Ascending aorta (tissue), 2 donors: ENCODE measurements at places on chromosomes 4 and X.

DNA sequence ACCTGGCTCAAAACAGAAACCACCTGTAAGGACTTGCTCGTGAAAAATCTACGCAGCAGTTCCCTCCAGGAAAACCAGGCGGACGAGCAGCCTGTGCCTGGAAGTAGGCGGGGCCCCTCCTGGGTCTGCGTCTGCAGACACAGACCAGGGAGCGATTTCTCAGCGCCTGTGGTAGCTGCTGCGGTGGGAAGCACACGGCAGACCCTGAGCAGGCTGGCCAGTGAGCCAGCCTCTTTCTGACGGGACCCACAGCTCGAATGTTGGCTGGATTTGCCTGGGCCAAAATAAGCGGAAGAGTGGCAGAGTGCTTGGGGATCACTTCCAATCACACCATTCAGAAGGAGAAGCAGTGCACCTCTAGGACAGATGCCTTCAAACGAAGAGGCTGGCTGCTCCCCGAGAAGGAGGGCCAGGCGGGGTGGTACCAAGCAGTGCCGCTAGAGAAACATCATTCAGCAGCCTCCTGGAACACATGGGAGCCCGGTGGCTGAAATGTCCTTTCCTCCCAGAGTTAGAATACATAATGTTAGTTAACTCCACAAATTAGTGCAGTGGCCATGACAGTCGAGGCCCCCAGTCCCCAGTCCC, 85.9 kb downstream of the GATB start:
- no peak for DNase-seq

- no peak for DNase-seq
These were observed 66.0 kb upstream of the MSANTD1 start for GRCh38 chr4:3183008-3183407.

- no peak for DNase-seq
These were observed 52.2 kb downstream of the FRYL start for GRCh38 chr4:48727666-48728459.

DNA sequence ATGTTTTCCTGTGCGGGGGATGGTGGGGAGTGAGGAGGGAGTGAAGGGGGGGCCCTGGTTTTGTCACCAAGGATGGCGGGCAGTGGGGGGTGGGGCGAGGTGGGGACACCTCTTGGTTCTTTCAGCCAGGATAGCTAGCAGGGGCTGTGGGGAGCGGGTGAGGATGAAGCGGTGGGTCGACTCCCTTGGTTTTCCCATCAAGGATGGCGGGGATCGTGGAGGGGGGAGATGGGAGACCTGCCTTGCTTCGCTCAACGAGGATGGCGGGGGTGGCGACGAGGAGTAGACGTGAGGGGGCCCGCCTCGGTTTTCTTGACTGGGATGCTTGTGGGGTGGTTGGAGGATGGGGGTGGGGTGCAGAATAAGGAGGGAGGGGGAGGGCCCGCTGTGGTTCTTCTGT, 643 bp downstream of the FHL1 start:
- no peak for DNase-seq

DNA sequence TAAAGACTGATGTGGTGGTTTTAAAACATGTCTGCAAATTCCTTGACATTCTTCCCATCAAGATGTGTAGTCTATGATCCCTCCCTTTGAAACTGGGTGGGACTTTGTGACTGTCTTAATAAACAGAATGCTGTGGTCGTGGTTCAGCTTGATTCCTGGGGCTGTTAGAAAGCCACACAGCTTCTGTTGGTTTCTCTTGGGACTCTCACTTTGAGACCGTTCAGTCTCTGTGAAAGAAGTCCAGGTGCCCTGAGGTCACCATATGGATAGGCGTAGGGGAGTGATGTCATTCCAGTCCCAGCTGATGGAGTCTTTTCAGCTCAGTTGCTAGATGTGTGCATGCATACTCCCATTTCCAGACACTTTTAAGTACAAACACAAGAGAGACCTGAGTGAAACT, 216.6 kb downstream of the KDR start:
- DNase-seq: no peak

DNA sequence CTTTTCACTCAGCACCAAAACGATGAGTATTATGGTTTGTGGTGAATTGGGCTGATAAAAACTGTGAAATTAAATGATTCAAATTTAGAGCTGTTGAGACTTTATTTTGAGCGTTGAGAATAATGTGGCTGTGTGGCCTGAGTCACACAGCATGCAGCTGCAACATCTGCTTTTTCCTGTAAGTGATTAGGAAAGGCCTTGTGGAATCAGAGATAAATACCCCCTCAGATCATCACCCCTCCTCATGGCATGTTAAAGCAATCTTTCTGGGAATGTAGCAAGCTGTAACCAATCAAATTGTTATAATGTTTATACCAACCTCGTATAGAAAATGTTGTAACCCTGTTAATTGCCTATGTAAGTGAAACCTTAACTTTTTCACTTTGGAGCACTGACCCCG, 90.0 kb upstream of the GRPR start:
- no peak for DNase-seq

GRCh38 chr4:84977396-84977795, 10.9 kb upstream of the WDFY3 start:
- DNase-seq: no peak

DNA sequence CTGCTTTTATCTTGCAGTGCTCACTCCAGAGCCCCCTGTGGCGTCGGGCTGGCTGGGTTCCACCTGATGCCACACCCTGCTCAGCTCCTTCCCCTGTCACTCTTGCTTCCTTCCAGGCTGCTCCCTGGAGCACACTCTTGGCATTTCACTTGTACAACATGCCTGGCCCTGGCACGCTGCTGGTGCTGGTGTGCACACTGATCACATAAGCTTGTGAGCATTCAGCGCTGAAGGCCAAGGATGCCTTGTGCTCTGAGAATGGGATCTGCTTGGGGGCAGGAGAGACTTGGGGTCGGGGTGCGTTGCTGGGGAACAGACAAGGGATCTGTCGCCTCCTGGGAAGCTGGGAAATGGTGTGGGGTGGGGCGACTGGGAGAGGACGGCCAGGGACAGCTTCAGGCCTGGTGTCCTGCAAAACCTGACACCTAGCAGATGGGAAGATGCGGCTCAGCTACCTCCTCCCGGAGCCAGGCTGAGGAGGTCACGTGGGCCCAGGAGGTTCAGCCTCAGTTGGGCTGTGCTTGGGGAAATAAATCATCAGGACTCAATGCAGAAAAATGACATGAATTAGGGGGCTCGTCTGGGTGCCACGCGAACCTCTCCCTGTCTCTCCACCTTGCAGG, 108.5 kb downstream of the PHKA2 start:
- DNase-seq: peak; percentile 61

GRCh38 chr4:96263291-96263690, 423.4 kb downstream of the PDHA2 start:
- DNase-seq: no peak
